ENCODE measurements at places on chromosomes 1 and 21.
A peak's percentile ranks its signal among the peaks of the same experiment; 100 is the strongest.

DNA sequence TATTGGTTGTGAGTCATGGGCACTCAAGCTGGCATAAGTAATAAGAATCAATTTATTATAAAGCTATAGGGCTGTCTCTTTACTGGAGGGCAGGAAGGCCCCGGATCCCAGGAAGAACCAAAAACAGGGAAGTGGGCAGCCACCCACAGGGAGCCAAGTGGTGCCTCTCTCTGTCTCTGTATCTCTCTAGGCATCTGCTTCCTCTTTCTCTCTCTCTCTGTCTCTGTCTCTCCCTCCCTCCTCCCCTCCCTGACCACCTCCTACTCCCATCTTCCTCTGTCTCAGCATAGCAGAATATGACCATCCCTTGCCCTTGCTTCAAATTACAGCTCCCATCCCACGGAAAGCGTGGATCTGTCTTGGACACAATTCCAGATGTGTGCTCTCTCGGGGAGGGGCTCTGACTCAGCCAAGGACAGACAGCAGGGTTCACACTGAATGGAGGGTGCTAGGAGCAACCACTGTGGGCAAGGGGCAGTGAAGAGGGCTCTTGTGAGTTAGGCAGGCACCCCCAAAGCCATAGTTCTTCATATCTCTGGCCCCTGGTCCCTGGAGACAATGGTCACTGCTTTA lies 80.4 kb upstream of the LPGAT1 start:
- DNase-seq, result no peak

DNA sequence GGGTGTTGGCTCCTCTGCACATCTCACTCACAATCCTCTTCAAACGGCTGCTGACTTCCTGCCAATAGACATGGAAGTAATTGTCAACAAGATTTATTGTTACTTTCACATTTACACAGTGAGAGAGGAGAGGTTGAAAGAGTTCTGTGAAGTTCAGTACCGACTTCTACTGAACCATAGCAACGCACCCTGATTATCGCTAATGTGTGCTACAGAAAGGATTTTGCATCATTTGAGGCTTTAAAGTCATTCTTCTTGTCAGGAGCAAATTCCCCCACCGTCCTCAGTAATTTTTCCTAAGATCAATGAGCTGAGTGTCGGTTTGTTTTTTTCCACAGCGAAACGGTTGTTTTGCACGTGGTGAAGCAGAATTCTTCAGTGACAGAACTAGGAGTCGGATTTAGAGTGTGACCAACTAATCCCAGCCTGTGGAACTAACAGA lies 361.0 kb downstream of the ADGRL2 start:
- DNase-seq, result peak; percentile 16

DNA sequence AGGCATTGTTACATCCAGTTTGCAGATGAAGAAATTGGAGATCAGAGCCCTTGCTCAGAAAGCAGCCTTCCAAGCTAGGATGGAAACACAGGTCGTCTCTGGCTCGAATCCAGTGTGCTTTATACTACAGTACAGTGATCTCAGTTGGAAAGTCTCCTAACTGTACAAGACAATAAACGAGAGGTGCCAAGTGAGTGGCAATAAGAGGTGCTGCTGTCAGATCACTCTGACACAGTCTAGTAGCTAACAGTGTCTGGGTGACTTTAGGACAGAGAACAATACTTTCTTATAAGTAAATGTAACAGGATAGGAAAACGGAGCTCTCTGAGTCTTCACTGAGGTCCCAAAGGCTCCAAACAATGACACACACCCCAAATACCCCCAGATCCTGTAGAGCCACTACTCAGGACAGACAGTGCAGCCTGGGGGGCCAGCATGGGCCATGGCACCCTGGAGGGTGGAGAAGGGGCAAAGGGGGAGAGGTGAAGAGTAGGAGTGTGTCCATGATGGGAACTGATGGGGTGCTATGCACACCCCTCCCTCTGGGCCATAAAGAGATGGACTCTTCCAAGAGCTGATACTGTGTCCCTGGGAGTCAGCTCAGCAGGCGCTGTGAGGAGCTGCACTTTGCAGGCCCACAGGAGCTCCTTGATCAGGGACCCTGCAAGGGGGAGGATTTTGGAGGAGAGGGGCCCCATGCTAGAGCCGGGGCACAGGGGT lies 3.3 kb downstream of the SH3BGR start:
- no peak for DNase-seq

GRCh38 chr1:117657031-117657430 lies 51.2 kb downstream of the TENT5C start:
- no peak for DNase-seq

GRCh38 chr1:82801176-82801575 lies 1000.4 kb downstream of the ADGRL2 start:
- DNase-seq, result no peak

- DNase-seq, result no peak
Measured at GRCh38 chr1:183580281-183580682, 10.0 kb downstream of the NCF2 start.

- no peak for DNase-seq
Measured at GRCh38 chr1:167312871-167313270, 92.2 kb downstream of the POU2F1 start.

DNA sequence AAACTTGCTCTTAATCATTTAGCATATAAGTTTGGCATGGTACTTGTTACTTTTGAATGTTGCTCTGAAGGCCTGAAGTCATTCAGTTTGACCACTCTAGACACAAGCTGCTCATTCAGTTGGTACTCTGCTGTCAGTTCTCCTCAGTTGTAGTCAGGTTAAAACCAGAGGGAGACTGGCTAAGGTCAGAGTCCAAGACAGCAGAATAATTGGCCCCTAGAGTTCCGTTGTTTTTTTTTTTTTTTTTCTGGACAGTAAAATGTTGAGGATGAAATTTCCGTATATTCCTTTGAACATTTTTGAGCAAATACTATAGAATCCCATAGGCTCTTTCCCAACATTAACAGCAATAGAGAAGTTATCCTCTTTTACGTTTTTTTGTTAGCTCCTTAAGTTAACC lies 9.4 kb downstream of the ZBTB40 start:
- DNase-seq, result no peak

DNA sequence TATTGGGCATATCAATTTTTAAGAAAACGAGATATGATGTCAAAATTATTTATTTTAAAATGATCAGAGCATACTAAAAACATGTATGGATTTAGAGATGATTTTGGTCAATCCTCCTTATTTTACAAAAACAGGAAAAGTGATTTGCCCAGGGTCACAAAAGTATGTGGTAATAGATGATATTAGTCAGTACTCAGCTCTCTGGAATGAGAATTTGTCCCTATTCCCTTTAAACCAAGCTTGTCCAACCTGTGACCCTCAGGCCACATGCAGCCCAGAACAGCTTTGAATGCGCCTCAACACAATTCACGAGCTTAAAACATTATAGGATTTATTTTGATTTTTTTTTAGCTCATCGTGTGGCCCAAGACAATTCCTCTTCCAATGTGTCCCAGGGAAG lies 104.7 kb downstream of the AKT3 start:
- DNase-seq, result no peak

DNA sequence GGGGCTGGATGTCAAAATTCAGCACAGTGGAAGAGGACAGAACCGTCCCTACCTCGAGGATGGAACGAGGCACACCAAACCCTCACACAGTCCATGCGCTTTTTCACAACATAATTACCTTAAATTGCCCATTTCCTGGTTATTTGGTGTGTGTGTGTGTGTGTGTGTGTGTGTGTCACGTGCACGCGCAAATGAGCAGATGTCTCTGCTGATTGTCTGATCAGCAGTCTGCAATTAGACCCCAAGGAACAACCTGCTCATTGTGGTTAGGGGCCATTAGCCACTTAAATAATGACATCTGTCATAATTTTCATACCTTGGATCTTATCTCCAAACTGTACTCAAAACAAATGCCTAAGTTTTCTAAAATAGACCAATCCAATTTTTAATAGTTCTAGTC lies 23.2 kb downstream of the AVPR1B start:
- DNase-seq, result peak; percentile 49

DNA sequence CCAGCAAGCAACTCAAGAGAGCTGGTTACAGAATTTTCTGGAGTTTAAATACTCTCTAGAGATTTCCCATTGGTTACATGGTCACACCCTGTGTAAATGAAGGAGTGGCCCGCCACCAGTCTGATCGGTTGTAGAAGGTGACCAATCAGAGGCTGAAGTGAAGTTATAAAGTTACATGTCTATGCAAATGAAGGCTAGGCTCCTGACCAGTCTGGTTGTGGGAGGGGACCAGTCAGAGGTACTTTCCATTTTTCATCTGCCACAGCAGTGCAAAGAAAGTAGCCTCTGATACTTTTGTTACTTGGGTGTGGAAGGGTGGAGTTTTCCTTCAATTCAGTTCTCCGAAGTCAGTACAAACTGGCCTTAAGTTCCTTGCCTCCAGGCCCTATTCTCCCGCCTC lies 273.7 kb downstream of the BARHL2 start:
- no peak for DNase-seq

GRCh38 chr1:232352366-232352765 lies 277.6 kb downstream of the SIPA1L2 start:
- DNase-seq, result no peak

DNA sequence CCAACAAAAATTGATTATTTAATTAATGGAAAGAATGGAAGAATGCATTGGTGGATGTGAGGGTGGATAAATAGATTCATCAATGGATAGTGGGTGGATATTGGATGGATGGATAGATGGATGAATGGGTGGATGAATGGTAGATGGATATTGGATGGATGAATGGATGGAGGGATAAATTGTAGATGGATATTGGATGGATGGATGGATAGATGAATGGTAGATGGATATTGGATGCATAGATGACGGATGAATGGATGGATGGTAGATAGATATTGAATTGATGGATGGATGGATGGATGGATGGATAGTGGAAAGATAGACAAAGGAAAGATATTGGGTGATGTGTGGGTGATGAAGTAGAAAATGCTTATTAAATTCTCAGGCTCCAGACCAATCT lies 123.6 kb upstream of the KAZN start:
- no peak for DNase-seq

GRCh38 chr1:54926970-54927369 lies 40.0 kb upstream of the DHCR24 start:
- no peak for DNase-seq

- DNase-seq, result peak; percentile 70
Measured at GRCh38 chr1:3697810-3698209, 45.5 kb downstream of the TP73 start.

GRCh38 chr1:185435696-185436379 lies 118.8 kb upstream of the IVNS1ABP start:
- no peak for DNase-seq

Measured in NCI-H748 treated with DMSO at 0.1 percent for 48 hours (cell line).